Stimulated activated CD4-positive, alpha-beta T cell treated with anti-CD3 and anti-CD28 coated beads, Interleukin-4, amount 100 ng/mL, for 24 hours (primary cell): ENCODE measurements at places on chromosomes 7 and 10.

- no peak for DNase-seq
Observed at GRCh38 chr7:155198196-155198892, 99.3 kb upstream of the INSIG1 start.

- no peak for DNase-seq
Observed at GRCh38 chr10:15378569-15378968, 7.5 kb upstream of the FAM171A1 start.

- DNase-seq: no peak
Observed at GRCh38 chr10:33930079-33930478, 595.6 kb upstream of the NRP1 start.

- DNase-seq: no peak
Observed at GRCh38 chr10:17410907-17411306, 43.5 kb downstream of the ST8SIA6 start.

- no peak for DNase-seq
Observed at GRCh38 chr7:70390251-70390650, 741.7 kb upstream of the GALNT17 start.

GRCh38 chr10:121032460-121032859 is 181.3 kb downstream of the WDR11 start:
- DNase-seq: no peak

DNA sequence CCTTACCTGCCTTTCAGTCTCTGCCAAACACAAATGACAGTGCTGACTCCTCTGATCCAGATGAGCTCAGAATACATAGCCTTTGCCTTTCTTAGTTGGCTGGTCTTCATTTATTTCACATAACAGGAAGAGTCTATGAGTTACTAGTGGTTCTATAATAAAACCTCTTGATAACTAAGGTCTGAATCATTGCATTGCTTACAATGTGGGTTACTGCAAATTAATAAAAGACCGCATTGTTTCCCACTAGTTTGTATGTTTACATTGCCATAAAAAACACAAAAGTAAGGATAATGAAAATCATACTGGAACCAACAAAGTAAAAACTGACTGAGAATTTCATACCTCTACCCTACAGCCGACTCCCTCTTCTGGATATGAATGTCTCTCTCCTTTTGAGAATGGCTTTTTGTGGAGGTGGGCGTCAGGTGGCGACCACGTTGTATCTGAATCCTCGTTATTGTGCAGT is 62.0 kb upstream of the AKR1E2 start:
- DNase-seq: peak; percentile 17

DNA sequence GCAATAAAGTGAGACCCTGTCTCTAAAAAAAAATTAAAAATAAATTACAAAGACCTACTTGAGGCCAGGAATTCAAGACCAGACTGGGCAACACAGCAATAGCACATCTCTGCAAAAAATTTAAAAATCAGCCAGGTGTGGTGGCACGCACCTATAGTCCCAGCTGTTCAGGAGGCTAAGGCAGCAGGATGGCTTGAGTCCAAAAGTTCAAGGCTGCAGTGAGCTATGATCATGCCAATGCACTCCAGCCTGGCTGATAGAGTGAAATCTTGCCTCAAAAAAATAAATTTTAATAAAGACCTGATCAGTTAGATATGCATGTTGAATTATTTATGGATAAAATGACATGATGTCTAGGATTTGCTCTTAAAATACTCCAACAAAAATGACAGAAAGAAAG is 34.9 kb downstream of the P4HA1 start:
- no peak for DNase-seq

GRCh38 chr10:75294866-75295701 is 59.3 kb upstream of the COMTD1 start:
- peak; percentile 74 for DNase-seq

DNA sequence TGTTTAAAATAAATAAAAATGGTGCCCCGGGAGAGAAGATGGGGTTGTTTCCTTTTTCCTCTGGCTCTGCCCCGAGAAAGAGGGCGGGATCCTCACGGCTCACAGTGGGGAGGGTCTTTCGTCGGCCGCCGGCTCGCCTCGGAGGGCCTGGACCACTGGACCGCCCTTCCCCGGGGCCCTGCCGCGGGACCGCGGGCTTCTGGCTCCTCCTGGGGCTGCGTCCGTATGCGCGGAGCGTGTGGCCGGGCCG is 3.5 kb upstream of the IGF2BP3 start:
- DNase-seq: no peak

DNA sequence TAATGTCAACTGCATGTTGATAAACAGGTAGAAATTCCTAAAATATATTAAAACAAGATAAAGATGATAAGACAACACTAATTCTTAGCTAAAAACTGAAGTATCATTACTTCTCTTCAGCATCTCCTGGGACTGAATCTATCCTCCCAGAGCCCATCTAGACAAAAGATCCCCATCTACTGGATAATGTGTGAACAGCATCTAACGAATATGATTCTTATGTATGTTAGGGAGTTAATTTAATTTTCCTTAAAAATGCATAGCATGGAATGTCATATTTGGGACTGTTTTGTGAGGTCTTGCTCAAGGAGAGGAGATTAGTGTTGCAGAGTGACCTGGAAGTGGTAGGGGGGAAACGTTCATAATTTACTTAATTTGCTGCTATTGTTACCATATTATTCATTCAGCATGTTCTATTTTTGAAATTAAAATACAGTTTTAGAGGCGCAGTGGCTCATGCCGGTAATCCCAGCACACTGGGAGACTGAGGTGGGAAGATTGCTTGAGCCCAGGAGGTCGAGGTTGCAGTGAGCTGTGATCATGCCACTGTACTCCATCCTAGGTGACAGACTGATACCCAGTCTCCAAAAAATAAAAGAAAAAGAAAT is 305.1 kb upstream of the CSTF2T start:
- no peak for DNase-seq

GRCh38 chr10:111973306-111973705 is 210.3 kb downstream of the GPAM start:
- no peak for DNase-seq

- no peak for DNase-seq
Observed at GRCh38 chr10:10126218-10126617, 891.5 kb upstream of the CELF2 start.

- no peak for DNase-seq
Observed at GRCh38 chr7:109639561-109639960, 1069.9 kb downstream of the DNAJB9 start.

- no peak for DNase-seq
Observed at GRCh38 chr10:117159390-117159789, 21.3 kb upstream of the VAX1 start.

DNA sequence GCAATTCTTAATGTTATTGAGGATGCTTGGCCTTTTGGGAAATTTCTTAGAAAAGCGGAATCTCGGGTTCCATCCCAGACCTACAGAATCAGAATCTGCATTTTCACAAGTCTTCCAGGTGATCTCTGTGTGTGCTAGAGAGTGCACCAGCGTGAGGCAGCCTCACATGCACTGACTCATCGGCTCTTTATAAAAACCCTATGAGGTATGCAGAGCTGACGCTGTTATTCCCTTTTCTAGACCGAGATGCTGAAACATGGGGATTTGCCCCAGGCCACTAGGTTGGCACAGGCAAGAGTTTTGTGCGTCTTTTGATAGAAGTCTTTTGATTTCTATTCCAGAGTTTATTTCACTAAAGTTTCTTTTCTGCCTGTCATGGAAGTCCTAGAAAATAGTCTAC is 61.2 kb downstream of the CDCA7L start:
- DNase-seq: no peak

DNA sequence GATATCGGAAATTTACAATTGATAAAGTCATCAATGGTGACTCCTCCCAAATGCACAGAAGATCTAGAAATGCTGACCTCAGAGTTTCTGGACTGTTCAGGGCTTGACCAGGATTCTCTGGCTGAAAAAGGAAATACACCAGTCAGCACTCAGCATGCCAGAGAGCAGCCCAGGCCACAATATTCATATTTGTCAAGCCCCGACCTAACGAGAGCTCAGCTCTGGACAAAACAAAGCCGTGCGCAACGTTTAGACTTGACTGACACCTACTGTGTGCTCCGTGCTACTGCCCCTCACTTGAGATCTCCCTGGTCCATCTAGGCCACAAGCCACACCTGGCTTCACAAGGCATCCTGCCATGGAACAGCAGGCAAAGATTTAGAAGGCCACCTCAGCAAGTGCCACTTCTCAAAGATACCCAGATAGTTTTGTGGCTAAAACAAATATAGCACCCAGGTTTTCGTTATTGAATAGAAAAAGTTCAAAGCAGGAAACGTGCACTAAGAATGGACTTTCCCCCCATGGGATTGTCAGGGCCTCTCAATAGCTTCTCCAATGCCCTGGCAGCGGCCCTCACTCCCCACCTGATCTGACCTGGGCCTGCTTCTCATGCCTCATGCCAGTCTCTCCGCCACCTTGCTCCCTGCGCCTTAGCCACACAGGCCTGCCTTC is 218.3 kb downstream of the FAM107B start:
- peak; percentile 38 for DNase-seq

GRCh38 chr10:6532321-6532720 is 47.8 kb downstream of the PRKCQ start:
- DNase-seq: no peak

DNA sequence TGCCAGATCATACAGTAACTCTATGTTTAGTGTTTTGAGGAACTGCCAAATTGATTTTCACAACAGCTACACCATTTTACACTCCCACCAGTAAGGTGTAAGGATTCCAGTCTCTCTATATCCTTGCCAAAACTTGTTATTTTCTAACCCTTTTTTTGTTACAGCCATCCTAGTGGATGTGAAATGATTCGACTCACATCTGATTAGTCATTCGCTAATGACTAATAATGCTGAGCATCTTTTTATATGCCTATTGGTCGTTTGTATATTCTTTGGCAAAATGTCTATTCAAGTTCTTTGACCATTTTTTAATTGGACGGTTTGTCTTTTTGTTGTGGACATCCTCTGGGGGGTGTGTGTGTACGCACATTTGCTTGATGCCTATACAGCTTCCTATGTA is 142.8 kb downstream of the DGKB start:
- DNase-seq: no peak

DNA sequence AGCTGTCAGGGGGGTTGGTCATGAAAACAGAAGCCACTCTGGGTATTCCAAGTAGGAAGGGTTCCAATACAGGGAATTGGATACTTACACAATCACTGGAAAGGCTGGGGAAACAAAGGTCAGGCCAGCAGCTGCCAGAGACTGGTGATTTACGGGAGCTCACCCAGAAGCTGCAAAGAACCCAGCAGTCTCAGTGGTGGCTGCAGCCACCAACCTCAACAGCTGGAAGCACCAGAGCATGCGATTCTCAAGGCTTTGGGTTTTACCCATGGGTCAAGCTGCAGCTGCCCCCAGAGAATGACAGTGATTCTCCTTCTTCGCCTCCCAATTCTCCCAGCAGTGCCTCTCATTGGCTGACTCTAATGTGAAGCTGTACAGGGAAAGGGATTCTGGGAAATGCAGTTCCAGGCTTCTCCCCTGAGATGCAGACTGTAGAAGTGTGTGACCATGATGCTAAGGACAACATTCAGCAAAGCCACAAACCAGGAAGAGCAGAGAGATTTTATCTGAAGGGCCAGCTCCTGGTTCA is 107.2 kb upstream of the TCF7L2 start:
- DNase-seq: no peak

DNA sequence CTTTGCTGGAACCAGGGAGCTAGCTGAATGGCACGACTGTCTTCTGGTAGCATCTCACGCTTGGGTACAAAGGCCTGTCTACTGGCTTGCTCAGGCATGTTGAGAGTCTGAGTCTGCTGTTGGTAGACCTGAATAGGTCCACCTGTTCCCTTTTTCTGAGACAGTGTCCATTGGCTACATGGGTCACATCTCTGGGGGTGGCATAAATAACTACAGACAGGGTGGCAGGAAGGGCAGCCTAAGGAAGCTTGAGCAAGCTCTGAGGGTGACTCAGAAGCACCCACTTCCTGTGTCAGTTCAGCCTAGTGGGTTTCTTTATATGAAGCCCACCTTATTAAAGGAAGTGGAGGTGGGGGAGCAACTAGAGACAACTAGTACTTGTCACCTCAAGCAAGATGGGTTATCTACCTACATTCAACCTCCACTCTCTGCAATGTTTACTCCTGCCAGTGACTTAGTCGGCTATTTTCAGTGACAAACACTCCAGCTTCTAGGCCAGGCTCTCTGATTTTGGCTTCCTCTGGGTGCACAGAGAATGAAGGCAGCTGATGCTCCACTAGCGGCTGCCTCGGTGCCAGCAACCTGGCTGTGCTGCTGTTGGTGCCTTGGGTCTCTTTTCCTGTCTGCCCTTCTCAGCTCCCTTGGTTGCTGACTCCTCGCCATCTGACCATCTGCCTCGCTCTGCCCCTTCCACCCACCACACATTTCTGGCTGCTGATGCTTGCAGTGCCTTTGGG is 5.7 kb upstream of the ZYX start:
- peak; percentile 26 for DNase-seq

DNA sequence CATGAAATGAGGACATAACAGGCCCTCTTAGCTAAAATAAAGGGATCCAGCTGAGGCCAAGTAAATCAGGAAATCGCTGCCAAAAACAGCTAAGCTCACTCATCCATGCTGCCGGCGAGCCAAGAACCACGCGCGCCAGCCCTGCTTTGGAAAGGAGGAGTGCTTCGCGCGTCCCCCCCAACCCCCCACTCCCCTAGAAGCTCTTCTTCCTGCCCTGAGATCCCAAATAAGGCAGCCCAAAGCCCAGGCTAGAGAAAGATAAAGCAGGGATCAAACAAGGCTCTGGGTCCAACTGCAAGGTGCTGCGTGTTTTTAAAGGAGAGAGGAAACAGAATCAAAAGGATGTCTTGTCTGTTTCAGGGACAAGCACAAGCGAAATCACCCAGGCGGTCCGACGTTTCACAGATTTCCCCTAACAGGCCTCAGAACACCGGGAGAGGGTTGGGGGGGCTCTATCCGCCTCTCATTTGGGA is 168.3 kb upstream of the AUTS2 start:
- no peak for DNase-seq

DNA sequence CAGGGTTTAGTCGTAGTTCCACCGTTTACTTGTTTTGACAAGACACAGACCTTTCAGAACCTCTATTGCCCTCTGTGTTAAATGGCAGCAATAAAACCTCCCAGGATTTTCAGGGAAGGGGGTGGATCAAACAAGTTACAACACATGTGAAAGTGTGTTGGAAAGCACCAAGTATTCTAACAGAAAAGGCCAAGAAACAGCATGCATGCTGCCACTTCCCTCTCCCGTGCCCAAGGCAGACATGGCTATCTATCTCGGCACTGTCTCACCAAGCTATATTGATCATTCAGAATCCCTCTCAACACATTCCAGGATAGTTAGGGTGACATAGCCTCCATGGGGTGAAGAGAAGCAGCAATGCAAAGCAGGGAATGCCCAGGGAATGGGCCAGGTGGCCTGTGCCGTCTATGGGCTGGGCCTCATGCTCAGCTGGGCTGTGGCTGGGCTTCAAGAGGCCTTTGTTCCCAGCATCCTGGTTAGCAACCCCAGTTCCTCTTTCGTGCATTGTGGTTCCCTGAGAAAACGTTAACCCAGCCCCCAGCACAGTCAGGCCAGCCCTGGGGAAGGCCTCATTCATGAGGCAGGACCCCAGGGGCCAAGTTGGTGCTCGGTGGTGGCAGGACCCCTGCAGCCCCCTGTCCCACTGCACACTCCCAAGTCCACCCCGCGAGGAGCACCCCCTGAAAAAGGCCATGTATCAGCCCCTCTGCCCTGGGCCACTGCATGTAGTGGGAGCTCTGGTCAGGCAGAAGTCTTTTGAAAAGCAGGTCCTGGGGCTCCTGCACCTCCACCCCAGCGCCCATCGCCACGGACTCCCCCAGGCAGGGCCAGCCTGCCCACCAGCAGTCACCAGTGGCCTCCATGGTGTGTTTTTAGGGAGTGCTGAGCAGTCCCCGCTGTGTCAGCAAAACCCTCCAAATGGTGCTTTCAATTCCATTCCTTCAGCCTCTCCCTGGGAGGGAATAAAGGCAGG is 25.5 kb downstream of the VSIR start:
- no peak for DNase-seq
